Stimulated activated naive CD4-positive, alpha-beta T cell (primary cell): ENCODE measurements at places on chromosomes 12 and 14.

- no peak for DNase-seq
Observed at GRCh38 chr14:53375599-53375998, 222.5 kb upstream of the DDHD1 start.

GRCh38 chr14:78425330-78425729 lies 255.2 kb downstream of the NRXN3 start:
- no peak for DNase-seq

GRCh38 chr12:107368586-107368985 lies 275.2 kb upstream of the CRY1 start:
- no peak for DNase-seq

DNA sequence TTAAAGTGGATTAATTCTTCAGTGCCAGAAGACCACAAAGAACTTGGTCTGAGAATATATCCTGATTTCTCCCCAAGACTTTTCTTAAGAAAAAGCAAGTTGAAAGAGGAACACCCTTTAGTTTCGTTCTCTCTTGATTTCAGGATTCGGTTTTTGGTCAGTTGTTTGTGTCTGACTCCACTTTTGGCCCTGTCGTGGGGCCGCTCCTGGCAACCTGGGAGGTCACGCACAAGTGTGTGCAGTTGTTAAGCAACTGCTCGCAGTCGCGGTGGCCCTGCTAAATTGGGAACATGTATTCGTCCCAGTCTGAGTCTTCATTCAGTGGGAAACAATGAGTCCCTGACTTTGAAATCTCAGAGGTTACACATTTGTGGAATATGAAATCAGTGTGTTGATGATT lies 68.7 kb downstream of the RGS6 start:
- no peak for DNase-seq

DNA sequence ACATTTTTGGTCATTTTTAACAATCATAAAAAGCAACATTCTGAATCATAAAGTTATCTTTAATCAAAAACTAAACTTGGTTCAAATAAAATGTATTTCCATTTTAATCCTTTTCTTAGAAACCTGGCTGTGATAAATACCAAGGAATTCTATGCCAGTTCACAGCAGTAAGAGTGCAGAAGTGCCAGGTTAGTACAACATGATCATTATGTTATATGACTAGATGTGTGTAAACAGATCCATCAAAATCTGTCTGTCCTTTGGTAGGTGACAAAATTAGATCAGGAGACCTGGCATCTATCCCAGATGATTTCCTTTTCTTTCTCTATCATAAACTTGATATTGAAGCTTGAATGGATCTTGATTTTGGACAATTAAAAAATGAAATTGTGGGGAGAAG lies 200.6 kb upstream of the STXBP6 start:
- no peak for DNase-seq

- DNase-seq, result no peak
Observed at GRCh38 chr12:22657538-22657937, 32.6 kb downstream of the ETNK1 start.
